ENCODE measurements at places on chromosomes 2 and 18. TPM values are rescaled to one million over a fixed set of nuclear protein-coding genes. Genes with fewer than 3 reads are reported as not detected.

- no peaks in the 10 kb centered on the region for H3K4me1 ChIP-seq
- no peak overlapping the region for H3K4me3 ChIP-seq
- H3K27ac ChIP-seq: no peak overlapping the region
- peaks cover 26% of the 10 kb centered on the region for H3K27me3 ChIP-seq
- H3K36me3 ChIP-seq: no peaks in the 10 kb centered on the region
Measured at GRCh38 chr2:216636551-216637450, 3.6 kb downstream of the IGFBP2 start.

- peak overlapping the region; percentile 90 for H3K27ac ChIP-seq
- no peaks in the 10 kb centered on the region for H3K36me3 ChIP-seq
- H3K4me1 ChIP-seq: peaks cover 67% of the 10 kb centered on the region
- H3K27me3 ChIP-seq: no peaks in the 10 kb centered on the region
- peak overlapping the region; percentile 84 for H3K4me3 ChIP-seq
- DNase-seq: no peak
Measured at GRCh38 chr2:70125498-70125898, 38.2 kb downstream of the PCBP1 start.

GRCh38 chr2:19048593-19049266, 309.7 kb downstream of the OSR1 start:
- DNase-seq: no peak
- H3K27me3 ChIP-seq: no peaks in the 10 kb centered on the region
- no peak overlapping the region for H3K27ac ChIP-seq
- no peaks in the 10 kb centered on the region for H3K4me1 ChIP-seq
- no peaks in the 10 kb centered on the region for H3K36me3 ChIP-seq

- DNase-seq: no peak
- no peak overlapping the region for H3K4me3 ChIP-seq
- H3K36me3 ChIP-seq: peaks cover 78% of the 10 kb centered on the region
- no peaks in the 10 kb centered on the region for H3K27me3 ChIP-seq
- H3K4me1 ChIP-seq: no peaks in the 10 kb centered on the region
Measured at GRCh38 chr2:26195040-26195984, 22.4 kb downstream of the GAREM2 start.

Gene CLHC1
- 8.4 TPM for total RNA-seq

DNA sequence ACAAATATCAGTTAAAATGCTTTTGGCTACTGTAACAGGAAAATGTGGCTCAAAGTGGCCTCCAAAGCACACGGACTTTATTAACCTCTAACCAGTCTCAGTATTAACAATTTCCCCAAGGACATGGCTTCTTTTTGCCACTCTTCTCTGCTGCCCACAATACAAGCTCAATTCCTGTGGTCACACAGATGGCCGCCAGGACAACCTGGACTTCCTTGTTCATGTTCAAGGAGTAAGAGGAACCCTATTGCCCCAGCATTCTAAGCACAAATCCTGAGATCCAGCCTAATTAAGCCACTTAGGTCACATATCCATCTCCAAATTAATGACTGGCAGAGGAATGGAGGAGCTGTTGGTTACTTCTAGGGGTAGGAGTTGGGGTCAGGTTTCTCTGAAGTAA, 38.2 kb downstream of the AOX1 start:
- H3K4me3 ChIP-seq: no peak overlapping the region
- no peaks in the 10 kb centered on the region for H3K27me3 ChIP-seq
- H3K36me3 ChIP-seq: no peaks in the 10 kb centered on the region
- H3K4me1 ChIP-seq: no peaks in the 10 kb centered on the region
- H3K27ac ChIP-seq: no peak overlapping the region

Gene CNNM4
- 6.9 TPM for total RNA-seq

Gene HOXD12
- not detected for total RNA-seq

DNA sequence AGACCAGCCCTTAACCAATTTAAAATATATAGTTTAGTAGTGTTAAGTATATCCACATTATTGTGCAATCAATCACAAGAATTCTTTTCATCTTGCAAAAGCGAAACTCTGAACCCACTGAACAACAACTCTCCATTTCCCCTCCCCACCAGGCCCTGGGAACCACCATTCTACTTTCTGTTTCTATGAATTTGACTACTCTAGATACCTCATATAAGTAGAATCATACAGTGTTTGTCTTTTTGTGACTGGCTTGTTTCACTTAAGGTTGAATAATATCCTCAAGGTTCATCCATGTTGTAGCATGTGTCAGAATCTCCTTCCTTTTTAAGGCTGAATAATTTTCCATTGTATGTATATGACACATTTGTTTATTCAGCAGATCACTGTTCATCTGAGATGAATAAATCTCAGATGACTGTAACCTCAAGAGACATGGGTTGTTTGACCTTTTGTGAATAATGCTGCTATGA, 8.1 kb upstream of the SOS1 start:
- peak; percentile 25 for DNase-seq
- H3K27ac ChIP-seq: no peak overlapping the region
- no peak overlapping the region for H3K4me3 ChIP-seq
- H3K27me3 ChIP-seq: no peaks in the 10 kb centered on the region

Gene POLR1B
- total RNA-seq: 78.4 TPM

DNA sequence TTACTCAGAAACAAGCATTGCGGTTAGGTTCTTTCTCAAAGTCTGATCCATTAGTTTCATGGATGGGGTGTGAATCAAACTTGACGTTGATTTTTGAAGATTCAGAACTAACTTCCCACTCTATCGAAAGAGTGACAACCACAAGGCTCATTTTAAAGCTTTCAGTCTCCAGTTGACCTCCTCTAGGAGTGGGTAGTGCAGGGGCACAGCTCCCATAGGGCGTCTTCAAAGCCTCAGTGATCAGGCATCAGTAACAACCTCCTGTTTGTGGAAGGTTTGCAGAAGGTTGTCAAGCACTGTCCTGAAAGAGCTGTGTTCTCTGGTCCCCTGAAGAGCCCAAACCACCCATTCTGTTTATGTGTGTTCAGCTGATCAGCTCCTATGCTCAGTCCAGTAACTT, 10.2 kb downstream of the MTCL1 start:
- no peak overlapping the region for H3K27ac ChIP-seq
- no peak for DNase-seq
- no peak overlapping the region for H3K4me3 ChIP-seq
- H3K27me3 ChIP-seq: no peaks in the 10 kb centered on the region

GRCh38 chr18:21300908-21301200, 58.8 kb downstream of the GREB1L start:
- H3K27me3 ChIP-seq: no peaks in the 10 kb centered on the region
- H3K27ac ChIP-seq: no peak overlapping the region
- H3K4me1 ChIP-seq: no peaks in the 10 kb centered on the region

- no peak for DNase-seq
- H3K27ac ChIP-seq: no peak overlapping the region
- no peaks in the 10 kb centered on the region for H3K4me1 ChIP-seq
- no peaks in the 10 kb centered on the region for H3K36me3 ChIP-seq
- no peak overlapping the region for H3K4me3 ChIP-seq
- H3K27me3 ChIP-seq: no peaks in the 10 kb centered on the region
Measured at GRCh38 chr2:110946902-110947301, 173.8 kb upstream of the BCL2L11 start.

- H3K27me3 ChIP-seq: no peaks in the 10 kb centered on the region
- H3K4me3 ChIP-seq: no peak overlapping the region
- H3K27ac ChIP-seq: no peak overlapping the region
- H3K36me3 ChIP-seq: no peaks in the 10 kb centered on the region
- no peaks in the 10 kb centered on the region for H3K4me1 ChIP-seq
Measured at GRCh38 chr18:36454245-36454644, 156.7 kb downstream of the FHOD3 start.

DNA sequence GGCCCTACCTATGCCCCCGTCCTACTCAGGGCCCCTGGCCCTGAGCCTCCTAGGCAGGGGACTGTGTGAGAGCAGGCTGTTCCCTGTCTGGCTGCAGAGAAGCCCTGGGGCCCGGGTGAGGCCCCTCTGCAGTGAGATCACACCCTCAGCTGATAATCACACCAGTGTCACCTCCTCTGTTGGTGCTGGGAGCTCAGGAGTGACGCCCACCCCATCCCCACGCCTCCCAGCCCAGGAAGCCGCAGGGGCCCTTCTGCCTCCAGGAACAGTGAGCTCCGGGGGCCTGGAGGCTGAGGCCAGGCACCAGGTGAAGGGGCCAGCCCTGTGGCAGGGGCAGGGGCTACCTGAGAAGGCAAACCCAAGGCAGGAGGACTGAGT, 20.0 kb downstream of the KCNIP3 start:
- no peaks in the 10 kb centered on the region for H3K36me3 ChIP-seq
- no peaks in the 10 kb centered on the region for H3K27me3 ChIP-seq
- no peak for DNase-seq
- H3K4me1 ChIP-seq: no peaks in the 10 kb centered on the region

Gene MDH1B
- 1.2 TPM for total RNA-seq

Gene LGALSL
- total RNA-seq: 0.98 TPM

- DNase-seq: no peak
- no peaks in the 10 kb centered on the region for H3K36me3 ChIP-seq
- H3K4me1 ChIP-seq: no peaks in the 10 kb centered on the region
- H3K4me3 ChIP-seq: no peak overlapping the region
Measured at GRCh38 chr2:74927621-74928020, 30.8 kb upstream of the POLE4 start.

GRCh38 chr2:137002896-137003295, 237.6 kb downstream of the THSD7B start:
- no peaks in the 10 kb centered on the region for H3K27me3 ChIP-seq
- no peak for DNase-seq
- no peaks in the 10 kb centered on the region for H3K36me3 ChIP-seq
- H3K4me3 ChIP-seq: no peak overlapping the region

Gene PFN4
- 0.35 TPM for total RNA-seq

DNA sequence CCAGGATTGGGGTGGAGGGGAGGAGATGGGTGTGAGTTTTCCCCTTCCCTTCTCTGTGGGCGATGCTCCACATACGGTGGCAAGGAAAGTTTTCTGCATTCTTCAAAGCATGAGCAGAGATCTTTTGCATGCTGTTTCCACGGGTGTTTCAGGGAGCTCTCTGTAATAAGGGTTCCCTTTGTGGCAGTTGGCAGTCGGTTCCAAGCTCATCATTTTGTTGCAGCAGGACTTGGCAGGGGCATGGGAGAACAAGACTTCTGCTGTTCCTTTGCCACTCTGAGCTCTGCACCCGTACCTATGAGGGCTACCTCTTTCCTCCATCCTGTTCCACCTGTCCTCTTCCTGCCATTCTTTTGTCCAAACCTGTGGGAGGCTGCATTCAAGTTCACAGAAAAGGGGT, 71.3 kb upstream of the SPRED2 start:
- no peak overlapping the region for H3K4me3 ChIP-seq
- no peak for DNase-seq
- no peaks in the 10 kb centered on the region for H3K36me3 ChIP-seq
- no peaks in the 10 kb centered on the region for H3K4me1 ChIP-seq
- H3K27ac ChIP-seq: no peak overlapping the region
- no peaks in the 10 kb centered on the region for H3K27me3 ChIP-seq

Gene PPP1R1C
- total RNA-seq: not detected

- no peak overlapping the region for H3K27ac ChIP-seq
- H3K27me3 ChIP-seq: no peaks in the 10 kb centered on the region
- no peak for DNase-seq
- no peaks in the 10 kb centered on the region for H3K36me3 ChIP-seq
- no peaks in the 10 kb centered on the region for H3K4me1 ChIP-seq
Measured at GRCh38 chr18:79878741-79879378, 72.6 kb downstream of the SLC66A2 start.

- H3K27me3 ChIP-seq: no peaks in the 10 kb centered on the region
- DNase-seq: no peak
- no peaks in the 10 kb centered on the region for H3K36me3 ChIP-seq
- no peaks in the 10 kb centered on the region for H3K4me1 ChIP-seq
- no peak overlapping the region for H3K4me3 ChIP-seq
- no peak overlapping the region for H3K27ac ChIP-seq
Measured at GRCh38 chr18:10851824-10852319, 297.5 kb downstream of the PIEZO2 start.

- H3K36me3 ChIP-seq: no peaks in the 10 kb centered on the region
- no peaks in the 10 kb centered on the region for H3K4me1 ChIP-seq
- H3K27ac ChIP-seq: no peak overlapping the region
- no peak for DNase-seq
- no peaks in the 10 kb centered on the region for H3K27me3 ChIP-seq
Measured at GRCh38 chr2:29644949-29645348, 276.4 kb downstream of the ALK start.

- no peak overlapping the region for H3K4me3 ChIP-seq
- no peaks in the 10 kb centered on the region for H3K36me3 ChIP-seq
- no peak overlapping the region for H3K27ac ChIP-seq
- no peaks in the 10 kb centered on the region for H3K4me1 ChIP-seq
- DNase-seq: no peak
Measured at GRCh38 chr2:162490761-162491470, 147.0 kb downstream of the GCA start.

DNA sequence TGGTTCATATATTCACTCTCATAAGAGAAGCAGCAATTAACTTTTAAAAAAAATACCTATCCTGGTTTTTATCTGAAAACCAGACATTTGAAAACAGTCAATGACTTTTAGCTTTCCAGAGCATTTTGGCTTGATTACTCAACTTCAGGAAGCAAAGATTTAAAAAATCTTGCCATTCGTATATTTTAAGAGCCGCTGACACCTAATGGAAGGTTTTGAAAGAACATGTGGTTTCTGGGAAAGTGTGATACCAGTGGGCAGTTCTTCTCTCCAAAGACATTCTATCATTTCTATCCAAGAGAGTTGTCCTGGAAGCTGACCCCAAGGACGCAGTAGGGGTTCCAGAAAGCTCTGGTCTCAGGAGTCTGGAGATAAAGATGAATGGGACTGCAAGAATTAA, 234.7 kb downstream of the TTC32 start:
- no peaks in the 10 kb centered on the region for H3K27me3 ChIP-seq
- no peaks in the 10 kb centered on the region for H3K4me1 ChIP-seq
- no peaks in the 10 kb centered on the region for H3K36me3 ChIP-seq
- no peak overlapping the region for H3K4me3 ChIP-seq
- no peak overlapping the region for H3K27ac ChIP-seq
